ENCODE measurements at places on chromosomes 5 and 9.

- no peak for DNase-seq
Observed at GRCh38 chr5:105878402-105878801, 1792.3 kb downstream of the EFNA5 start.

GRCh38 chr9:79111653-79112052 is 460.1 kb upstream of the TLE4 start:
- no peak for DNase-seq

GRCh38 chr5:41522193-41522786 is 11.9 kb upstream of the PLCXD3 start:
- no peak for DNase-seq

GRCh38 chr9:113690055-113690740 is 185.9 kb upstream of the ZNF618 start:
- DNase-seq, result no peak

DNA sequence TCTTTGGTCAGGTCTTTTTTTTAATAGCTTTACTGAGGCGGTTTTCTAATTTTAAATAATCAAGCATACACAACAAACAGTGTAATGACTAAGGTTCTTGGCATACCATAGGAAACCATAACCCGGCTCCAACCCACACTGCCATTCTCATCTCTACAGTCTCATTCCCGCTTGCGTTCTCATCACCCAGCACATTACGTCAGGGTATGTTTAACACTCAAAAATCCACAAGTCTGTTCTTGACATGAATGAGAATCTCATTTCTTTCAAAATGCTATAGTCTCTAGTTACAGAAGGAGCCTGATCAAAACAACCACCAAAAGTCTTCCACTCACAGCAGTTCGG is 505 bp downstream of the C5orf34 start:
- DNase-seq, result peak; percentile 93

- DNase-seq, result peak; percentile 56
Observed at GRCh38 chr9:94827584-94828304, 101.2 kb downstream of the AOPEP start.

GRCh38 chr5:109649318-109649717 is 40.4 kb upstream of the MAN2A1 start:
- DNase-seq, result no peak

- DNase-seq, result no peak
Observed at GRCh38 chr5:149610589-149611255, 29.4 kb downstream of the ARHGEF37 start.

DNA sequence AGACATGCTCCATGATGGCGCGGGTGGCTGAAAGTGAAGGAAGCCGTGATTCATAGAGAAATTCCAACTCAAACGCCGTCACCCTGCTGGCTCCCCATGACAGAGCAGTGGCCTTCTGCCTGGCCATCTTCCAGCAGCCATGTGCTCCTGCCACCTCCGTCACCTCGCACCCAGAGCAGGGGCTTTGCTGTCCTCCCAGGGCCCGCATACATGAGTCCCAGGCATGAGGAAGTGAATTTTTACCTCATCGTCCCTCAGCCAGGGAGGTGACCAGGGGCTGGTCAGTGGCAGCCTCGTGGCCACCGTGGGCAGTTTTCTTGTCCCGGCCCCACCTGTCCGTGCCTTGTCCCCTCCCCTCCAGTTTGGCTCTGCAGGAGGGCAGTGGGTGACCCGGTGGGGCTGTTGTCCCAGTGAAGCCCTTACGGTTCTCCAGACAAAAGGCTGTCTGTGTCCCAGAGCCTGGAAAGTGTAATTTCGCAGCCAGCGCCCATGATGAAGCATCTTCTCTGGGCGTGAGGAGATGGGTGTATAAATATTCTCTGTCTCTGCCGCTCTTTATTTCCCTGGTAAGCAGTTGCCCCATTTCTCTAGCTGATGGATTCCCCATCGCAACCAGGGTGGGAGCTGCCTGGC is 124.0 kb upstream of the LMX1B start:
- DNase-seq, result no peak

GRCh38 chr5:78893940-78894677 is 91.0 kb downstream of the ARSB start:
- peak; percentile 19 for DNase-seq

GRCh38 chr5:121681229-121681855 is 170.3 kb upstream of the FTMT start:
- peak; percentile 23 for DNase-seq

GRCh38 chr5:119631660-119632059 is 2.3 kb downstream of the FAM170A start:
- no peak for DNase-seq

DNA sequence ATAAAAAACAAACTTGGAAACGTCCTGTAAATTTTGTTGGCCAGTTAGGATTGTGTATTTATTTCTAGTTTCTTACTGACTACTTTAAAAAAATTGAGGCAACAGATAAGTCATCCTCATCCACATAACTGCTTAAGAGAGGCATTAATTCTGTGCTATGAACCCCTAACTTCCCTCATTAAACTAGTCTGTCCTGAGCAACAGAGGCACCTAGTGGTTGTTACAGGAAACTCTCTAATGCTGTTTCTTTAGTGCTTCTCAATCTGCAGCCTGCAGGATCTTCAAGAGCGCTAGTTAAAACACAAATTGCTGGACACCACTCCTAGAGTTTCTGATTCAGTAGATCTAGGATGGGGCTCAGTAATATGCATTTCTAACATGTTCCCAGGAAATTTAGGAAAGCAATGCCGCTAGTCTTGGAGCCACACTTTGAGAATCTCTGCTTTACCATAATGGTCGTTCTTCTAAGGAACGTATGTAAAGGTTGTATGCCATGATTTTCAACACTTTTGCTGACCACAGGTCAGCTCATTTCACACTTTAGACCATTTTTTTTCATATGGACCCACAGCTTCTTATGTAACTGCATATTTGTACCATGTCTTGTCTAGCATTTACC is 410.1 kb upstream of the SMARCA2 start:
- DNase-seq, result peak; percentile 20

DNA sequence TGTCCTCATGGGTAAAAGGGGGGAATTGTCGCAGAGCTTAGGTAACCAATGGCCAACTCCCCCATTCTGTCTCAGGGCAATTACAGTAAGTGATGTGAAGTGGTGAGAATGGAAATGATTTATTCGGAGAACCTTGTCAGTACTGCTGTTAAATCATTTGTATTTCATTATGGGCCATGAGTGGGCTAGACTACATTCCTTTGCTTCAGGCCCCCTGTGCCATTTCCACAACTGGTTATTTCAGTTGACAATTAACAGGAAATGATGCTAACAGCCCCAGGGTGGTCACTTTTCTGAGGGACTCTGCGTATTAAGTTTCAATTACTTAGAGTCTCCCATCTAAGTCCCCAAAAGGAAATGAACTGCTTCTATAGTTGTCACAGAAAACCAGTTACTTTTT is 653.7 kb downstream of the CCDC171 start:
- no peak for DNase-seq

DNA sequence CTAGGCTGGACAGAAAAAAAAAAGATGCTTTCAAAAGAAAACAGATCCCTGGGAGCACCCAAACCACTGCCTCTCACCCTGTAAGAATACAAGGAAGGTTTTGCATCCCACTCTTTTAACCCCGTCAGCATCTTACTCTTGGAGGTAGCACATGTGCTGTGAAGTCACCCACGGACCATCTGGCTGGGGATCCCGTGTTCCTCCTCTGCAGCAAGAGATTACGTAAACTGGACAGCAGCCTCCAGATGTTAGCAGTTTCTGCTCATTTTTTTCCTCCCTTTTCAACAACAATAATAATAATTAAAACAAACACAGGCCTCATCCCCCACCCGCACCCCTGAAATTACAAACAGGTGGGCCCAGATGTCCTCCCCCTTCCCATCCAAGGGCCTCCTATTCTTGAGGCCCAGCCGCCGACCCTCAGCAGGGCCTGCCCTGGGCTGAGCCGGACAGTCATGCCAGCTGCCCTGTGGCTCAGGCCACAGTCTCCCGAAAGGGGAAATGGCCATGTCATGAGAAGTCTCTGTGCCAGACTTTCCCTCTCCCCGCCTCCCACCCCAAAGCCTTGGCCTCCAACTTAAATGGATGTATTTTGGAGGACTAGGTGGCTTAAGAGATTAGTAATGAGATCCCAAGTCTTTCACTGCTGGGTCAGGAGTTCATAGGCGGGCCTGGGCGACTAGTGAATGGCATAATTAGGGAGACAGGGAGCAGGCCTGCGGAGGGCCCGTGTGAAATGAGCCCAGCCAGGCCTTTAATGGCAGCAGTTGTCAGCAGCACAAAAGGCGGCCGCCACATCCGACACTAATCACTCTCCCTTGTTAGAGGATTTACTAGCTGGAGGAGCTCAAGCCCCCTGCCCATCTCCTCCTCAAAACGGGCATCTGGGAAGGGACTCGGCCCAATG is 165.1 kb downstream of the PAPPA start:
- peak; percentile 77 for DNase-seq

- DNase-seq, result no peak
Observed at GRCh38 chr5:10729320-10730042, 31.6 kb downstream of the DAP start.

- DNase-seq, result no peak
Observed at GRCh38 chr5:155504606-155505005, 491.1 kb downstream of the KIF4B start.

DNA sequence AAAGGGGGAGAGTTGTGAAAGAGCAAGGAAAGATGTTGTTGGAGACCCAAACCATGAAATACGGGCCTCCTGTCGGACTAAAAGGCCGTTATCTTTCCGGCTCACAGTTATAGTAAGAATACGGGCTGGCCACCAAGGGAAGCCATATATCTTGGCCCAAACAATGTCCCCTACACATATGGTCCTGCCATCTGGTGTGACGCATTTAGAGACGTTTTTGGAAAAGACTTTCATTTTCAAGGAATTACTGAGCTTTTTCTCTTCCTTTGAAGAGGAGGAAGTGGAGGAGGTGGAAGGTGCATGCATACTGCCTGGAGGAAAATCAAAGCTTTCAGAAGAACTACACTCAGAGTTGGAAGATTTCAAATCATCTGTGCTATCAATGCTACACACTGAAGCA is 26.7 kb downstream of the PWWP2A start:
- DNase-seq, result no peak

GRCh38 chr5:145408048-145408341 is 427.1 kb downstream of the PRELID2 start:
- no peak for DNase-seq

DNA sequence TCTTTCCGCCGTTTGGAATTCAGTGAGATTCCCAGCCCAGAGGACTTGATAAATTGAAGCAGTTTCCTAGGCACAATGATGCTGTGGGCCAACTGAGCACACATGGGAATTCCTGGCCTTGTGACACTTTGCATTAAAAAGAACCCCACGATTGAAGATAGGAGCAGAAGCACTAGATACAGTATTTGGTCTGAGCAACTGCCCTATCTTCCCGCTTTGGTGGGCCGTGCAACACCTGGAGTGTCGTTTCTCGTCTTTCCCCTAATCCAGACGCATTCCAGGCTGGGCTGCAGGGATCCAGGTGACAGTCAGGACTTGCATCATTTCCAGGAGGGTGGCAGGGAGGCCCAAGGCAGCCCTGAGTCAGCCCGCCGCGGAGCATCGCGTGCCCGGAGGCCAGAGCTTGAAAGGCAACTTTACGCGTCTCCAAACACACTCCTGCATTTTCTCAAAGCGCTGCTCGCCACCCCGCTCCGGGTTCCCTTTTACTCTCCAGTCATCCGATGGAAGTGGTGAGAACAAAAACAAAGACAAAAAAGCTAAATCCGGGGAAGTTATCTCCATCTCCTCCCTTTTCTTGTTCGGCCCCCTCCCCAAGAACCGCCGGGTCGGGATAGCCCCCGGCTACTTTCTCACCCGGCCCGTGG is 753 bp upstream of the STC2 start:
- DNase-seq, result peak; percentile 62

- peak; percentile 51 for DNase-seq
Observed at GRCh38 chr5:43661102-43661501, 58.1 kb downstream of the NNT start.

GRCh38 chr5:61289669-61290306 is 42.3 kb upstream of the ZSWIM6 start:
- DNase-seq, result no peak

DNA sequence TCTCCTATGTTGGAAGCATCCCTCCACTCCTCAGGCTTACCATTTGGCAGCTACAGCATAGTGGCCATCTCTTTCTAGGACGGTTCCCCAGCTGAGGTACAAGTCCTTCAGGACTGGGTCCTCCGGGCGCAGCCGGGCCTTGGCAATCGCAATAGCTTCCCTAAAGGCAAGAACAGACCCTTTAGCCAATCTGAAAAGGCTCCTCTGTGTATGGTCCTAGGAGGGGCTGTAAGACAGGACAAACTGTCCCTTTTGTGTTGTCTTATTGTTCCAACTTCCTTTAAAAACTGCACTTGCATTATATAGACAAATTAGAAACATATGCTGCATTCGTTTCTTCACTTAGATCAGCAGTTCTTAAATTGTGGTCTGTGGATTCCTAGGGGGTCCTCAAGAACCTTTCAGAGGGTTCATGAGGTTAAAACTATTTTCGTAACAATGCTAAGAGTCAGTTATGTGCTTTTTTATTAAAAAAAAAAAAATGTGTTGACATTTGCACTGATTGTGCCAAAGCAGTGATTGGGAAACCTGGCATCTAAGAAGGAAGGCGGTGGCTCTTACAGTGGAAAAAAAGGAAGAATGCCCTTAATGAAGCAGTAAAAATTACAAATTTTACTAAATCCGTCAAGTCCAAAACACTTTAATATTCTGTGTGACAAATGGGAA is 38.7 kb downstream of the GEMIN5 start:
- DNase-seq, result no peak

- no peak for DNase-seq
Observed at GRCh38 chr9:95870906-95871305, 4.6 kb upstream of the ERCC6L2 start.

DNA sequence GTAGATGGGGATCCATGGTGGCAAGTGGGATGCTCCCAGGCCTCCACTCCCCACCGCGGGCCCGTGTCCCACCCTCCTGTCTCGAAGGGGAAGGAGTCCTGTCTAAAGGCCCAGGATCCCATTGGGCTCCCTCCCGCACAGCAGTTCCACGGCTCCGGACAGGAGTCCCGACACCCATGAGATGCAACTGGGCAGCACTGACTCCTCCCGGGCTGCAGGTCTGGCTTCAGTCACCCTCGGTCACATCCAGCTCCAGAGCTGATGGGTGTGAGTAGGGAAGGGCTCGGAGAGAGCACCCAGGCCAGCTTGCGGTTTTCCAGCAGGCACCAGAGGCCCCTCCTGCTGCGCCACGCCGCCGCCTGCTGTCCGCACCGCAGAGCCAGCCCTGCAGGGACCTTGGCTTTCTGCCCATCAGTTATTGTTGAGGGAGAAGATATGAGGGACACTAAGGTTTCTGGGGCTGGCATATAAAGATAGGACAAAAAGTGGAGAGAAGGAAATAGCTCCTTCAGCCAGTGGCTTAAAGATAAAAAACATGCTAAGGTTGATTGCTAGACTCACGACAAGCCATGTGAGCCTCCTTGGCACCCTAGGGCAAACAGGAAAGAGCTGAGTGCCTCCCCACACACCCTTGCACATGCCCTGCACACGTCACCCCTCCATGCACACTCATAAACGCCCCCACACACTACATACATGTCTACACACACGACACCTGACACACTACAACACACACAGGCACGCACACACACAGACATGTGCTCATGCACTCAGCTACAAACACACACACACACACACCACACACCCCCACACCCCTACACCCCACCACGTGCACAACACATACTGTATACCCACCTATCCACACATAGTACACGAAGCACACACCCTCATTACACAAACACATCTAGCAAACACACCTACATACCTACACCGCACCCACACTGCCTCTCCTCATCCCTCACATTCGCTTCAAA is 79.0 kb downstream of the AK8 start:
- no peak for DNase-seq
